Epithelial cell of prostate (primary cell): ENCODE measurements at places on chromosomes 1 and 21.

DNA sequence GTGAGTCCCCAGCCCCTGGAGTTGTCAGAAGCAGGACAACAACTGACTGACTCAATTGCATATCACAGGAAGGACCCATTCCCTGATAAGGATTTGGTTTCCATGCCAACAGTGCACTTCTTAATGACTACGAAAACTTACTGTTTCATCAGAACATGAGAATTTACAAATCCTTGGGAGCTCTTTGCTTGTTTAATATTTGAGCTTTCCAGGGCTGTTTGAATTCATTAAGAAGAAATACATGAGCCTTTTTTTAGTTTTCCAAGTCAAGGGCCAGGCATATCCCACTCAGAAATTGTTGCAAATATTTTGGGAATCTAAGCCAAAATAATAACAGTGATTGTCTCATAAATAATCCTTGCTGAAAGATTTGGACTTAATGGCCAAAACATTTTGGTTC lies 27.2 kb upstream of the COL24A1 start:
- no peak for DNase-seq

GRCh38 chr1:244968471-244968871 lies 104.1 kb upstream of the HNRNPU start:
- DNase-seq = no peak

DNA sequence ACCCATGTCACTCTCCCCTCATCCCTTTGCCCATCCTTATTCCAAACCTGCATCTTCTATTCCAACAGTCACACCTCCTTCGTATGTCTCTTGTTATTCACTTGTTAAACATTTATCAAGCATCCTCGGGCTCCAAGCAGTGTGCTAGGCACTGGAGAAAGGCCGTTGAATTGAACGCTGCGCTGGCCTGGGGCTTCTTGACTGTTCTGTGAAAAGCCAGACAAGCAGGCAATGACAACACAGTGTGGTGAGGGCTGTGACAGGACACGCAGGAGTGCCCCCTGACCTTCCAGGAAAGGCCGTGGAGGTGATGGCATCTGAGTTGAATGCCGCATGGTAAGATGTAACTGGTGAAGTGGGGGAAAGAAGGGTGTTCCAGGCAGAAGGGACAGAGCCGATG lies 19.2 kb downstream of the ETV3 start:
- no peak for DNase-seq

DNA sequence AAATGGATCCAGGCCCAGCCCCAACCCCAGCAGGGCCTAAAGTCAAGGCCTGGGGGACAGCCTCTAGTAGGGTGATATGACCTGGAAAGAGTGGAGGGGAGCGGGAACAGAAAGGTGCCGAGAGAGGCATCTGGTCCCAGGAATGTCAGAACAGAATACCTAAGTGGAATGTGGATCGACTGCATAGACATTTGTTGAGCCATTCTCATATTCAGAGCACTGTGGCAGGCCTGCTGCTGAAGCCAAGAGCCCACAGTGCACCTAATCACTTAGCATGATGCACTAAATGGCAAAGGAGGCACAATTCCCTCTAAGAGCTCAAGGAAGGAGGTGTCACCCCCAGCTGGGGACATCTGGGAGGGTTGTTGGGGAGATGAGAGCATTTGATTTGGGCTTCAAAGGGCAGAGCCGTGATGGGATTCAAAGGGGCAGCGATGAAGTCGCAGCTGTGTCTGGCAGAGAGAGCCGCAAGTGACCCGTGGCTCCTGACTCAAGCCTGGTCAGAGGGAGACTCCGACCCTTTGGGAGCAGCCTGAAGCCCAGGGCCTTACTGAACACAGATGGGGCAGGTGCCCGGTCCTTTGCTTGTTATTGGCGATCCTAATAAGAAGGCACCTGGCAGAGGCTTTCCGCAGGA lies 8.6 kb upstream of the PKP1 start:
- DNase-seq = no peak

DNA sequence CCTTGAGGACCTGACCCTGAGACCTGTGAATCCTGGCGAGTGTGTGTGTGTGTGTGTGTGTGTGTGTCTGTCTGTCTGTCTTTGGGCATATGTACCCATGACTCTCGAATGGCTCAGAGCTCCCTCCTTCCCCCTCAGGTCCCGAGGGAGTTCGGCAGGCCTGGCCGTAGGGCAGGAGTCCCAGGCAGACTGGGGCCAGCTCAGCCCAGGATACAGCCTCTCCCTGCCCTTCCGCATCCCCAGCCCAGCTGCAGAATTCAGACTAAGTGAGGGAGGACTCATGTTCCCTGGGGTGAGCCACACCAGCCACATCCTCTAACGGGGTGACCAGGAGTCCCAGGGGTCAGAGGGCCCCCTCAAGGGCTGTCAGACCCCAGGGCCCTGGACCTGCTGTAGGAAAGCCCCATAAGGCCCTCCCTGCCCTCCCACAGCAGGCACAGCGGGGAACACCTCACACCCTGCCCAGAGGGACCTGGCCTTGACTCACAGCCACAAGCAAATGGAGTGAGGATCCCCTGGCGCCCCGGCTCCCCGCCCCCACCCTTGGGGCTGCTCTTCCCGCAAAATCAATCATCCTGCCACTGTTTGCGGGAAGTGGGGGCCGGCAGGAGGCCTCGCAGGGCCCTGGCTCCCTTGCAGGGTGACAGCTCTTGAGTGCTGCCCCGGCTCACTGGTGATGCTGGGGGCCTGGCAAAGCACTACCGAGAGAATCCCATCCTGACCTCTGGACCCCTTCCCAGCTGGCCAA lies 101.7 kb upstream of the CASZ1 start:
- DNase-seq = no peak

- no peak for DNase-seq
Observed at GRCh38 chr1:148317288-148317985, 165.4 kb upstream of the NBPF11 start.

GRCh38 chr1:67601539-67601938 lies 83.5 kb upstream of the GADD45A start:
- no peak for DNase-seq

GRCh38 chr1:220905650-220906560 lies 26.7 kb downstream of the HLX start:
- DNase-seq = no peak
